Stimulated activated CD4-positive, alpha-beta T cell treated with anti-CD3 and anti-CD28 coated beads, Interleukin-1b, Interleukin-23, amount 100 ng/mL, for 24 hours (primary cell): ENCODE measurements at places on chromosomes 7 and 10.

DNA sequence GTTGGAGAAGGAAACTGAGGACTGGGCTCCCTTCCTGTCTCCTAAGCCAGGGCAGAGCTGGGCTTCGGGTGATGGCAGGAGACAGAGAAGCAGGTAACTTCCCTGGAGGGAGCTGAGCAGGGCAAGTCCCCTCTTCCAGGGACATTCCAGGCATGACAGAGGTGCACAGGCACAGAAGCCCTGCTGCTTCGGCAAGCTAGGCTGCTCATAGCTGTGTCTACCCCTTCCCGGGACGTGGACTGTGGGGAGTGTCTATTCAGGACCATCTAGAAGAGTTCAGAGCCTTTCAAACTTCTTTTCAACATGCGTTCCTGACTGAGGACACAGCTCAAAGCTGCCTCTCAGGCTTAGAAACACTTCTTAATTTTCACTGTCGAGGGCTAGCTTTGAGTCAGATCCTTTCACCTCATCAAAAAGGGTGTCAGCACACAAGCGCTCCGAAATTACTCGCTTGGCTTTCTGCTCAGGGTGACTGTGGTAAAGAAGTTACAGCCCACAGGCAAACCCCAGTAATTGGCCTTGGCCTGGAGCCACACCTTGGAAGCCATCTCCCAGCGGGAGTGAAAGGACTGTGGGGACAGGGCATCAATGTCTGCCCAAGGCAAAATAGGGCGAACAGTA is 63.7 kb upstream of the STEAP1B start:
- DNase-seq: no peak

GRCh38 chr7:28840592-28840995 is 117.5 kb downstream of the TRIL start:
- no peak for DNase-seq

DNA sequence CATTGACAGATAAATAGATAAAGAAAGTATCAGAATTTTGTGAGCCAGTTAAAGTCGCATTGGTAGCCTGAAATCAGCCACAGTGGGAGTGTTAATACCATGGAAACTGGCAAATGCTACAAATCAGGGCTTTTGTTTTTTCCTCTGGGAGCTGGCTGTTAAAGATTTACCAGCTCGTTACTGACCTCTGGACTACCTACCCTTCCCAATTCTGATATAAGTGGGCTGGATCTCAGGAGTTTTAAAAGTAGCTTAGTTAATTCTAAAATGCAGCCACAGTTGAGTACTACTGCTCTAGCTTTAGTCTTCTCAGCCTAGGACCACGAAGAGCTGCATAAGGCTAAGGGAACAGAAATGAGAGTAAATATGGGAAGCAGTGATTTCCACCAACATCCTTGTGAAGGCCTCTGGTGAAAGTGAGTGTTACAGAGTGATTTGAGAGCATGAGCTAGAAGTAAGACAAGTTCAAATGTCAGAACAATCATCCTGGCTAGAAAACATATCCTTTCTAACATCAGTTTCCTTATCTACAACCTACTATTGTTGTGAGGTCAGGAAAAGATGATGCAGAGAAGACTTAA is 53.2 kb downstream of the A1CF start:
- no peak for DNase-seq

GRCh38 chr10:77969114-77969513 is 42.6 kb upstream of the DLG5 start:
- DNase-seq: no peak

DNA sequence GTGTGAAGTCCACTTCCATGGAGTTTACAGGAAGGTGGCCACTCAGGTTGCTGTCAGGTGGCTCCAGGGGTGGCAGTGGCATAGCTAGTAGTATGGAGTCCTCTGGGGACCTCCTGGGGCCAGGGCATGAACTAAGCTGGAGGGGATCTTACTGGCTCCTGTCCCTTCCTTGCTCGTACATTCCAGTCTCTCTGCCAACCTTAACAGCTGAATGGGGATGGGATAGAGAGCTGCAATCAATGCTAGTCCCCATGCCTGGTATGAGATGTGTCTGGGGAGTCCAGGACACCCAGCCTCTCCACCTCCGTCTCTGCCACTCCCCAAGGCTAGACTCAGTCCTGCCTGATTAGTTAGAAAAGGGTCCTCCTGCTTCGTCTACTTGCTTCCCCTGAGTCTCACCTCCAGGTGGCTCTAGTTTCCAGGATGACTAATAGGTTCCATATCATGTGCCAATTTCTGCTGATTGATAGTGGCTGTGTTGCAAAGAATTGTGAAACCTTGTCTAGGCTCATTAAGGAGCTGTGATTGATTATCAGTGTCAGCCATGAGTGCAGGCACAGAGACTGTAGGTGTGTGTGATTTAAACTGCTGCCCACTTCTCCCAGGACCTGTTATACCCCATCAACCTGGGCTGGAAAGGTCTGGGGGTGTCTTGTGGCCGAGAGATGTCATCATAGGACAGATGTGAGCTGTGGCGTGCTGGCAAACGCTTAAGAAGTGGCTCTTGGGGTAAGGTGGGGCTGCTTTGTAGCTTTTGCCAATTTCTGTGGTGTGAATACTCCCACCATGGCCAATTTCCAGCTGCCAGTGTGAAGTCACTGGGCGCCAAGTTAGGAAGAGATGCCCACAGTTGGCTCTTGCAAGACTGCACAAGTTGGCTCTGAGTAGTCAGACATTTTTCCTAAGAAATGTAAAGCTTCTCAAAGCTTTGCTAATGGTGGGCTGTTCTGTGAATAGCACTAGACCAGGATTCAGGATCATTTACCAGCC is 59.8 kb downstream of the COL13A1 start:
- DNase-seq: no peak

DNA sequence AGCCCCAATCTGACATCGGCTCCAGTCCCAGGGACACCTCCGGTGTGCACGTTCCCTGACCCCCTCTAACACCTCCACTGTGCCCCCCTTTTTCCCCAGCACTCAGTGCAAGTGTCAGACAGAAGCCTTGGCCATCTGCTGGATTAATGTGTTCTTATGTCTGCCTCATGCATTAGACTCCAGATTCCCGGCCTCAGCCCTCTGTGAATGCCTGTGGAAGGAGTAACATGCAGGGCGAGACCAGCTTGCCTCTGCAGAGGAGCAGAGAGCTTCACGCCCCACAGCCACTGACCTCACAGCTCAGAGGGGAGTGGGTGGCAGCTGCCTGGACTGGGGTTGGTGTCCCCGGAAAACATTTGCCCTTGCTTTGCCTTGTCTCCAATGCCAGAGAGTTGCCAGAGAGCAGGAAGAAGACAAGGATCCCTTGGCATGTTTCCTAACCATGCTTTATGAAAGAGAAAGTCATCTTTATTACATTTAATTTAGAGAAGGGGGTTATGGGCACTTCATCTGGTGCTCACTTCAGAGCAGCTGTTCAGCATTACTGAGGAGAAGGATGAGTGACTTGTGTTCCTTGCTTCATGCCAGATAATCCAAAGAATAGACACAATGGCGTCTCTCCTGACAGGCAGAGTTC is 91.6 kb upstream of the CXCL12 start:
- no peak for DNase-seq

GRCh38 chr10:11205030-11205772 is 187.5 kb downstream of the CELF2 start:
- no peak for DNase-seq
